ENCODE measurements at places on chromosomes 2 and 18. TPM values are rescaled to one million over a fixed set of nuclear protein-coding genes. Genes with fewer than 3 reads are reported as not detected.

The CHAC2 gene
- polyA plus RNA-seq: 4.9 TPM

The RALB gene
- 28.2 TPM for polyA plus RNA-seq

The ZSCAN30 gene
- 5.5 TPM for polyA plus RNA-seq

The TACR1 gene
- not detected for polyA plus RNA-seq

The CNDP1 gene
- not detected for polyA plus RNA-seq

The AQP12A gene
- not detected for polyA plus RNA-seq

The CTDP1 gene
- polyA plus RNA-seq: 30.6 TPM

The ID2 gene
- 206 TPM for polyA plus RNA-seq

The CCDC68 gene
- 0.41 TPM for polyA plus RNA-seq

The UNC80 gene
- not detected for polyA plus RNA-seq

The CLHC1 gene
- polyA plus RNA-seq: 3.2 TPM

The FOXI3 gene
- polyA plus RNA-seq: not detected

The PLCD4 gene
- 0.30 TPM for polyA plus RNA-seq

The ASPRV1 gene
- 1.2 TPM for polyA plus RNA-seq

The EVX2 gene
- polyA plus RNA-seq: not detected

The CCDC178 gene
- not detected for polyA plus RNA-seq

The RSAD2 gene
- 15.0 TPM for polyA plus RNA-seq

The ANO7 gene
- polyA plus RNA-seq: 0.32 TPM

The METTL8 gene
- 15.7 TPM for polyA plus RNA-seq

The CD8B2 gene
- not detected for polyA plus RNA-seq

The AUP1 gene
- 69.7 TPM for polyA plus RNA-seq

The APLF gene
- polyA plus RNA-seq: 1.4 TPM

The NAT8 gene
- not detected for polyA plus RNA-seq

The ASB18 gene
- not detected for polyA plus RNA-seq

The FAP gene
- polyA plus RNA-seq: not detected

The AKAIN1 gene
- not detected for polyA plus RNA-seq

The ACTG2 gene
- polyA plus RNA-seq: not detected

The TGFA gene
- polyA plus RNA-seq: 1.8 TPM

The LIMS4 gene
- polyA plus RNA-seq: 1.1 TPM

The KRTCAP3 gene
- polyA plus RNA-seq: 2.6 TPM

The MROH2A gene
- polyA plus RNA-seq: not detected

The CNTNAP5 gene
- not detected for polyA plus RNA-seq

The IL1RL1 gene
- not detected for polyA plus RNA-seq

The SP9 gene
- not detected for polyA plus RNA-seq

The ALK gene
- polyA plus RNA-seq: not detected

The DLGAP1 gene
- not detected for polyA plus RNA-seq

The RIT2 gene
- polyA plus RNA-seq: not detected

Measured in naive thymus-derived CD4-positive, alpha-beta T cell (primary cell).